ENCODE measurements at places on chromosomes 1 and 21.

GRCh38 chr1:61141288-61142042, 59.1 kb downstream of the NFIA start:
- no peak for DNase-seq

- no peak for DNase-seq
These were observed 92.1 kb upstream of the ARTN start for GRCh38 chr1:43841321-43842174.

DNA sequence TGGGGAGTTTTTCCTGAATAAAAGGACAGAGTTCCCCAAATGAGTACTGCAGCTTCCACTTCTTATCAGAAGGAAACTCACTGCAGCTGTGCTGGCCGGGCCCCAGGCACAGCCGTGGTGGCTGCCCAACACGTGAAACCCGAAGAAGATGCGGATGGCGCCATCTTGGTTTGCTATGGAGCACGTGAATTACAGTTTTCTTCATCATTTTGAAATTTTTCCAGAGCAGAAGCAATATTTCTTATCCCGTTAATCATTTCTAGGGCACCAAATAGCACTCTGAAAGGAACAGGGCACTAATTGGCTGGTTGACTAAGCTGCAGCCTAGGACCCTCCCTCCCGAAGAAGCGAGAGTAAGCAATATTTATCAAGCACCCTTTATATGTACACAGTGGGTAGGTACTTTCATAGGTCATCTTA, 63.2 kb upstream of the EPS8L3 start:
- DNase-seq: no peak

GRCh38 chr21:38831526-38832467, 26.1 kb downstream of the ETS2 start:
- peak; percentile 95 for DNase-seq

GRCh38 chr21:26443867-26444266, 129.2 kb downstream of the CYYR1 start:
- no peak for DNase-seq

GRCh38 chr21:33055991-33056390, 13.9 kb upstream of the OLIG1 start:
- DNase-seq: no peak

DNA sequence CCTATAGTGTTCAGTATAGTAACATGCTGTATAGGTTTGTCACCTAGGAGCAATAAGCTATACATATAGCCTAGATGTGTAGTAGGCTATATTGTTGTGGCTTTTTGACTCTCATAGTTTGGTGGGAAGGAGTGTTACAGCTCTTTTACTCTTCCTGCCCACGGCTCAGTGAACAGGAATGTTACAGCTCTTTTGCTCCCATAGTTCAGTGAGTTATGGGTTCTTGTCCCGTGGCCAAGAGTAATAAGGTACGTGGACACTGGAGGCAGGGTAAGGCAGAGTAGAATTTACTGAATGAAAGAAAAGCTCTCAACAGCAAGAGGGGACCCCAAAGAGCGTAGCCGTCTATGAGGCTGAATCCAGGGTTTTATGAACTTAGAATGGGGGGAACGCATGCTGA, 734.3 kb downstream of the ADGRL2 start:
- no peak for DNase-seq

DNA sequence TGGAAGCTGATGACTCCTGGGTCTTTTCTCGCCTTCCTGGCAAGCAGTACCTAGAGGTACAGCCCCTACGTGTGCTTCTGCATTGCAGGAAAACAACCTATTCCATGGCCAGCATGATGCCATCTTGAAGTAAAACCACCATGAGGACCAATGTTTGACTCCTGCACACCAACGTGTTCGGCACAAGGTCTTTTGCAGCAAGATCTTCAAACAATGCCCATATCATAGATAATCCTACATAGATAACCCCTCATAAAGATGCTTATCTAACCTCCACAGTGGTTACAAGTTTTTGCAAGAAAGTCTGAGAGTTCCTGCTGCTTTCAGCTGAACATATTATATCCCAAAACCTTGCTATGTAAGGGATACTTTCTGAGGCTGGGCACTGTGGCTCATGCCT, 141.1 kb upstream of the MAP1LC3C start:
- no peak for DNase-seq

DNA sequence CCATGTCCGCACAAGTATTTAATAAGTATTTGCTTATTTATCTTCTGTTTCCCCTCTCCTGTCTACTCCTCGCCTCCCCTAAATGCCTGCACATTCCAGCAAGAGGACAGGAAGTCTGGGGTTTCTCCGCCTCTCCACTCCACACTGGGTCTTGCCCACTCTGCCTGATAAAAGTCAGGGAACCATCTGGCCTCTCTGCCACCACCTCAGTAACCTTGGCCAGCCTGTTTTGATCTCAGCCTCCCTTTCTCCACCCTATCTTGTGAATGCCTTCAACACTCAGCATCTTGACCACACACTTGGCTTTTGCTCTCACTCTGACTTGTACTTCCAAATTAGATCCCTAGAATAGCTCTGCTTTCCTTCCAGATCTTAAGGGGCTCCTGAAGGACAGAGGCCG, 165.3 kb upstream of the UBE2U start:
- no peak for DNase-seq

DNA sequence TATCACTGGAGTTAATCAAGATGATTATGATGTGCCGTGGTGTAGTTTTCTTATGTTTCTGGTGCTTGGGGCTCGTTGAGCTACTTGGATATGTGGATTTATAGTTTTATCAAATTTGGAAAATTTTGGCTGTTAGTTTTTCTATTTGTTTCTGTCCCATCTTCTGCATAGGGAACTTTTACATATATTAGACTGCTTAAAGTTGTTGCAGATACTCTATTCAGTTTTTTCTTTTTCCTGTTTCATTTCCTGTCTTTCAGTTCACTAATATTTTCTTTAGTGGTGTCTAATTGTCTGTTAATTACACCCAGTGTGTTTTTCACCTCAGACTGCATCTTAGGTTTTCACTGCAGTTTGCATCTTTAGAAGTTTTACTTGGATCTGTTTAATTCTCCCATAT, 247.7 kb downstream of the CAMTA1 start:
- DNase-seq: no peak

DNA sequence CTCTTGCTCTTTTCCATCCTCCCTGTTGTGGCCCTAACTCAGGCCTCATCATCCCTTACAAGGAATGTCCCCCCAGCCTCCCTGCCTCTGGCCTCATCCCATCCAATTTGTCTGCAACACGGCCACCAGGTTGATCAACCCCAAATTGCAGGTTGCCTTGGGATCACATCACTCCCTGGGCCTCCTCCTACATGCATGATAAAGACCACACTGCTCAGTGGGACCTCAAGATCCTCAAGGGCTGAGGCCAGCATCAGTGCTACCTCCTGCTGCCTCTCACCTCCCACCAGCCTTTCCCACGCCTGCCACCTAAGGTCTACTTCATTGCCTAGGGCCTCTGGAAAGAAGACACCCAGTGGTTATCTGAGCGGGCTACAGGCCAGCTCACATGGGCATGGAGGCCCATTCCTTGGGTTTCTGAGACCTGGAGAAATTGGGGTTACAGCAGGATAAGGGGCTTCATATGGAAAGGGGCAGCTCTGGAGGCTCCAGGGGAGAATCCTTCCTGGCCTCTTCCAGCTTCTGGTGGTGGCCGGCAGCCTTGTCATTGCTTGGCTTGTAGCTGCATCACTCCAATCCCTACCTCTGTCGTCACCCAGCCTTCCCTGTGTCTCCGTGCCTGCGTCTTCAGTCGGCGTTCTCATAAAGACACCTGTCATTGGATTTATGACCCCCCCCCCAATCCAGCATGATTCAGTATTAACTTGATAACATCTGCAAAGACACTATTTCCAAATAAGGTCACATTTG, 60.5 kb downstream of the KLHDC7A start:
- DNase-seq: no peak

GRCh38 chr1:112383759-112384370, 12.1 kb upstream of the CTTNBP2NL start:
- no peak for DNase-seq

DNA sequence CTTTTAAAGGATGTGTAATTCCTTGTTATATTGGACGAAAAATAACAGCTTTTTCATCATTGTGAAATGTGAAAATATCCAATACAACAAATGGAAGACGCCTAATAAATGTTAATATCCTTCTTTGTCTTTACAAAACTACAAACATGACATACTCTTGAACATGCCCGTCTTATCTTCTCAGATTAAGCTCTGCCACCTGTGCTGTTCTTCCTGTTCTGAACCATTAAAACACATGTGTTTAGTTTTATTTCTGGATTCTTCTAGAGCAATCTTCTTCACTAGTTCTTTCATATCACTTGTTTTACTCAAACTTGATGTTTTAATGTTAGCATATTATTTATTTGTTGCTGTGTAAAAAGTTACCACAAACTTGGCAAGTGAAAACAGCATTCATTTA, 147.0 kb downstream of the CLEC20A start:
- no peak for DNase-seq

DNA sequence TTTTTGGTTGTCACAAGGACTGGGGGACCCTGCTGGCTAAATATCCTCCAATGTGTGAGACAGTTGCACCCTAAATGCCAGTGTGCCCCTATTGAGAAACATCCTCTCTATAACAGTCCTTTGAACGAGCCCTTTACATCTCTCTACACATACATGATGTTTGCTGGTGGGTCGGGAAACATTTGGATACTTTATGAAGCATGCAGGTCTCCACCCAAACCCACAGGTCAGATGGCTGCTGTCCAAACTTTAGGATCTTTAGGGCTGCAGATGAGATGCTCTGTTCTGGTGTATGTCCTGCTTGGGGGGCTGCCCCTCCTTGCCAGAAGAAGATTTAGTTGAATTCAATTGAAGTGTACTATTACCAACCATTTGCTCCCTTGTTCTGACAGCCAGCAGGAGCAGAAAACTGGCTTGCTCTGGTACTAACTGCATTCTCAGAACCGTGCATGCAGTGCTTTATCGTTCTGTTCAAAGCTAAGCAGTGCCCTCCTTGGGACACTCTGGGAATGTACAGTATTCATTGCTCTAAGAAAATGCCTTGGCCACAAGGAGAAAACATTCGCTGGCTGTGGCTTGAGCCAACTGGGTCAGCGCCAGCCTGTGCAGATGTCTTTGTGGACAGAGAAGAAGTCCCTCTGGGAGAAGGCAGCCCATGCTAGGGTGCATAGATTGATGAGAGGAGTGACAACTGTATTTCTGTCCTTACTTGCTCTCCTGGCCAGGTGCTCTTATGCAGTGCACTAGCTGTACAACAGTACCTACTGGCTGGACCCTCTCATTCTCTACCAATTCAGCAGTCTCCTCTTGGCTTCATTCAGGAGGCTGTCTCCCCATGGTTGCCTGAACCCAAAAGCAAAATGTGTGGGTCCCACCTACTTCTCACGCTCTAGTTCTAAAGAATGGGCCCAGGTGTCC, 61.4 kb upstream of the DIRAS3 start:
- peak; percentile 87 for DNase-seq

- no peak for DNase-seq
These were observed 13.9 kb upstream of the MRPL55 start for GRCh38 chr1:228122921-228123441.

DNA sequence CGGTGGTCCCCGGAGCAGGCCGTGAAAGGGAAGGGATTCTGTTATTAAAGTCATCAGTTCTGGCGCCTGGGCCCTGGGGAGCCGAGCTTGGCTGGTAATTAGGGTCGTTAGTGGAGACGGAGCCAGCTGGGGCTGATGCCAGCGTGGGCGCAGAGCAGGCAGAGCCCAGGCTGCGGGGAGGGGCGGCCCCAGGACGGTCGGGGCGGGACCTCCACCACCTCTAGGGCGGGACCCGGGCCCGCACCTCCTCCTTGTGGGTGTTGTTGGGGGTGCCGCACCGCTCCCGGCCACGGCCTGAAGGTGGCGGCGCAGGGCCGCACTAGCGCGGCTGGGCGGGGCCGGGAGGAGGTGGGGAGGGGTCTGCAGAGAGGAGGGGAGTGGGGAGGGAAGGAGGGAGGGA, 470.6 kb downstream of the PTPRU start:
- DNase-seq: no peak

GRCh38 chr1:29498126-29499103, 262.1 kb downstream of the PTPRU start:
- no peak for DNase-seq

GRCh38 chr21:45114072-45114471, 39.7 kb downstream of the ADARB1 start:
- DNase-seq: no peak

GRCh38 chr1:26280333-26281042, 602 bp downstream of the SH3BGRL3 start:
- no peak for DNase-seq

DNA sequence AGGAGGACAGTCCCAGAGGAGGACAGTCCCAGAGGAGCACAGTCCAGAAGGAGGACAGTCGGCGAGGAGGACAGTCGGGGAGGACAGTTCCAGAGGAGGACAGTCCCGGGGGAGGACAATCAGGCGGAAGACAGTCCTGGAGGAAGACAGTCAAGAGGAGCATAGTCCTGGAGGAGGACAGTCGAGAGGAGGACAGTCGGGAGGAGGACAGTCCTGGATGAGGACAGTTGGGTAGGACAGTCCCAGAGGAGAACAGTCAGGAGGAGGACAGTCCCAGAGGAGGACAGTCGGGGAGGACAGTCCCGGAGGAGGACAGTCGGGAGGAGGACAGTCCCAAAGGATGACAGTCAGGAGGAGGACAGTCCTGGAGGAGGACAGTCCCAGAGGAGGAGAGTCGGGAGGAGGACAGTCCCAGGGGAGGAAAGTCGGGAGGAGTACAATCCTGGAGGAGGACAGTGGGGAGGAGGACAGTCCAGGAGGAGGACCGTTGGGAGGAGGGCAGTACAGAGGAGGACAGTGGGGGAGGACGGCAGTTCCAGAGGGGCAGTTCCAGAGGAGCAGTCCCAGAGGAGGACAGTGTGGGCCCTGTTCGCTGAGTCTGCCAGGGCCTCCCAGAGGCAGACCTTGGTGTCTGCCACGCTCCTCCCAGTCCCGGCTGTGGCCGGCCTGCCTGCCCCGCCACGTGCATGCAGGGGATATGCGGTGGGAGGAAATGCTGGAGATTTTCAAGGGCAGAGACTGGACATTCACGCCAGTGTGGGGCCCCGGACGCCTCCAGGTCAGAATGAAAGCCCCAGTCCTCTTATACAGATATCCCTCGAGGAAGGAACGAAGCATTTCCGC, 183.8 kb upstream of the ARHGEF16 start:
- no peak for DNase-seq

- DNase-seq: no peak
These were observed 13.6 kb downstream of the RWDD3 start for GRCh38 chr1:95247607-95248006.

- no peak for DNase-seq
These were observed 501.7 kb downstream of the NEGR1 start for GRCh38 chr1:71780681-71781080.

All from right lung (tissue), 10 donors.